ENCODE measurements at places on chromosomes 16 and 17.
A peak's percentile ranks its signal among the peaks of the same experiment; 100 is the strongest.

GRCh38 chr17:49404906-49405305, 9.8 kb downstream of the PHB1 start:
- no peak for DNase-seq

DNA sequence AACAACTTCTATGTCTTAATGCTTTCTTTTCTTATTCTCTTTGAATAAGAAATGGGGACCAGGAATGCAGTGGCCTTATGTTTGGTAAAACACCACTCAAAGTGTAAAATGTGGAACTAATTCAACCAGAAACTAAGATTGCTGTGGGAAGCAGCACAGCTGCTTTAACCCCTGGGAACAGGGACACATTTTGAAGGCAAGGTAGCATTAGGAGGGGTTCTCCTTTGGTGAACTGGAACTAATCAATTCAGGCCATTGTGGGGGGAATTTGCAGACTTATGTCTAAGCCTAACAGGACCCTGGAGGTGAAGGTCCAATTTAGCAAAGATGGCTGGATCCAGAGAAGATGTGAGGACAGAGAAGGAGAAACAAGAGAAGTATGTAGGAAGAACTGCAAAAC, 256.1 kb downstream of the ZFHX3 start:
- no peak for DNase-seq

DNA sequence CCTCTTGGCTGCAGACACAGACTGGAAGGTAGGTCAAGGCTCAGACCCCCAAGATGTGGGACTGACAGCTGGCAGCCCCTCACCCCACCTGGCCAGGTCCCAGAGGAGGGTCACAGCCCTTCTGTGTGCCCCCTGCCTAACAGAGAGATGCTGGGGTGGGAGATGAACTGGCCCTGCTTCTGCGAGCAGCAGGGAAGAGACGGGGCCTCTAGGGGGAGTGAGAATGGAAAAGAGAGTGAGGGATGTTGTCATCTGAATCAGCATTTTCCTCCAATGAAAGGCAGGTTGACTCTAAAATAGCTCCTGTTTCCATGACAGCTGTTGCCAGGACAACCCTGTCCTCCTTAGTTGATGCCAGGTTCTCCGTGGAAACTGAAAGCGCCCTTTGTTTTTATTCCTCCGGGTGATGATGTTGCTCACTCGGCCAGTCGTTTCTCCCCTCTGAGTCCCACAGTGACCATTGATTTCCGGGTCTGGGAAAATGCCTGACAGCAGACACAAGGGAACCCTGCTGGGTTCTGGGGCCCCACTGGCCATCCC, 4.9 kb upstream of the NDRG4 start:
- DNase-seq, result peak; percentile 90

GRCh38 chr17:5695480-5695879, 111.2 kb upstream of the NLRP1 start:
- DNase-seq, result peak; percentile 37

GRCh38 chr17:36791942-36792475, 145.3 kb upstream of the LHX1 start:
- no peak for DNase-seq

GRCh38 chr16:70688246-70688742, 2.4 kb upstream of the MTSS2 start:
- DNase-seq, result no peak

GRCh38 chr16:72284042-72284789, 112.3 kb upstream of the PMFBP1 start:
- no peak for DNase-seq

- DNase-seq, result peak; percentile 53
These were observed 1.7 kb downstream of the NFATC3 start for GRCh38 chr16:68086860-68087268.

- no peak for DNase-seq
These were observed 2.4 kb downstream of the SKAP1 start for GRCh38 chr17:48427598-48427997.

GRCh38 chr17:82598256-82599119, 49.8 kb downstream of the WDR45B start:
- DNase-seq, result no peak

GRCh38 chr16:75702242-75702641, 981 bp upstream of the DUXB start:
- DNase-seq, result no peak

GRCh38 chr16:81597079-81597658, 152.6 kb downstream of the CMIP start:
- DNase-seq, result no peak

DNA sequence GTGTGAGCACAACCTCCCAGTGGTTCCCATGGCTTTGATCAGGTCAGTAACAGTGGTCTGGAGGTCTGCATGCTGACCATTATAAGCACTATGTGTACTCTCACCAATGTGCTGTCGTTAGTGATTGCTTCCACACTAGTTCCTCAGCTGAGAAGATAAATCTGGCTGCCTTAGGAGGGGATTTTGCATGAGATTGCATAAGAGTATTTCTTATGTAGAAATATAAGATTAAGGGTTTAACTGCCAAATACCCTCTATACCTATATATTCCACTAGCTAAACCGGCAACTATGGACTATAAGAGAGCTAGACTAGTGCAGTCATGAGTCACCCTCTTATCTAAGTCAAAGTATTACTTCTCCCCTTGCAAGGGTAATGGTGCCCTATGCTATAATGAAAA, 580.2 kb downstream of the CDH11 start:
- no peak for DNase-seq

Measured in NCI-H2171 treated with DMSO at 0.1 percent for 48 hours (cell line).